SW480 (cell line): ENCODE measurements at places on chromosomes 7 and 10.

DNA sequence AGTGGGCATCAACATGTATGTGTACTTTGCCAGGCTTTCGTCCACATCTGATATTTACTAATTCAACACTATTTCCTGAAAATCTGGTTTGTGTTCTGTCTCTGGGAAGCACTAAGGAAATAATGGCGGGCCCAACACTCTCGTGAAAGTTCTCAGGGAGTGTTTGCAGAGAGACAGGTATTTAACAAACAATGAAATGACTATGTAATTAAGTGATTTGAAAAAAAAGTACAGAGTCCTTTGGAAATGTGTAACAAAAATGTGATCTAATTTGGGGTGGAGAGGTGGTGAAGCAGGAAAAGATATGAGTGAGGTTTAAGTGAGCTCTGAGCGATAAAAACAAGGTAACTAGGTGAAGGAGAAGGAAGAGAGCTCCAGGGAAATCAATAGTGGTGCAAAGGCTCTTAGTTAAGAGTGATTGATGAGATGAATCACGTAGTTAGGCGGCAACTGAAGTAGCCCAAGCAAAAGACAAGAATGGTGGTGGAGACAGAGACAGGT is 95.3 kb upstream of the DNAJB12 start:
- no peak for DNase-seq

DNA sequence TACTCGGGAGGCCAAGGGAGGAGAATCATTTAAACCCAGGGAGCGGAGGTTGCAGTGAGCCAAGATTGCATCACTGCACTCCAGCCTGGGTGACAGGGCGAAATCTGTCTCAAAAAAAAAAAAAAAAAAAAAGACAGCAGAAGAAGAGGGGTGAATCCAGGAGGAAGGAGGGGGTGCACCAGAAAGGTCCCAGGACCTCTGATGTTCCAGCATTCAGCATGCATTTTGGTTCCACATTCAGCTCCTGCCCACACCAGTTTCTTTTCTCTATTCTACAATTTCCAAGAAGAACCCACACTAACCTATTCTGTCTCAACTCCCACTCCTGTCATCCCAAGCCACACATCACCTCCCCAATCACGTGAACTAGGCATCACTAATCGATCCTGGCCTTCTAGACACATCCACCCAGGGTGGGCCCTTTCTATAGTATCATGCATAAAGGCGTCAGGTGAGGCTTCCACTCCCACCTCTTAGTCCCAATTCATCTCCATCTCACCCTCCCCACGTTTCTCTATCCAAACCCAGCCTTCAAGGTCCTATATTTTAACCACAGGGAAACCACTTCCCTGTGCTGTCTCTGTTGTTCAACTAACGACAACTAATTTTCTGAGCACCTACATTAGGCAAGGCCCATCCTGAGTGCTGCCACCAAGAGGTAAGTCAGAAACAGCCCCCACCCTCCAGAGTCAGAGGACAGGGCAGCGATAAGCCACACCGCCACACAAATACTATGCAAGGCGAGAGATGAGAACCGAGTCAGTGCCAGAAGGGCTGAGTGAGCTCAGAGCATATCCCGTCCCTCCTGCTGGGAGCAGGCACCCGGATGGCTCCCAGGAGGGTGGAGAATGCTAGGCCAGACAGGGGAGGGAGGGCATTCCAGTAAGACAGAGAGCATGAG is 2.2 kb downstream of the ANXA11 start:
- peak; percentile 69 for DNase-seq

DNA sequence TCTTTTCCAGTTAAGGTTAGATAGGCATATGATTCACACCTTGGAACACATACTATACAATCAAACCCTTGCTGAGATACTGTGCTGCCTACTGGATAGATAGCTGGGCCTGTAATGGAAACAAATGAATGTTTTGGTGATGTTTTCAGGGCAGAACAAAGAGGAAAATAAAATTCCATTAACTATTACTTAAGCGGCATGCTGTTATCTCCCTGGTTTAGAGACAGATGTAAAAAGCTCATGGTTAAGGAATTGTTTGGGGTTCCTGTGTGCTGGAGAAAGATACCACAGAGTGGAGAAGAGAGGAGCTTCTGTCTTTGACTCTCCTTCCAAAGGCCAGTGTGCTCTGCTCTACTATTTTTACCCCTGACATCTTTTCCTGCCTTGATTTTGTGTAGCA is 341.1 kb downstream of the PLXDC2 start:
- DNase-seq = no peak

GRCh38 chr10:5746197-5746596 is 61.6 kb downstream of the TASOR2 start:
- DNase-seq = no peak

GRCh38 chr10:114526504-114527238 is 122.4 kb upstream of the AFAP1L2 start:
- DNase-seq = peak; percentile 96

GRCh38 chr7:128919881-128920799 is 9.6 kb upstream of the KCP start:
- DNase-seq = no peak

DNA sequence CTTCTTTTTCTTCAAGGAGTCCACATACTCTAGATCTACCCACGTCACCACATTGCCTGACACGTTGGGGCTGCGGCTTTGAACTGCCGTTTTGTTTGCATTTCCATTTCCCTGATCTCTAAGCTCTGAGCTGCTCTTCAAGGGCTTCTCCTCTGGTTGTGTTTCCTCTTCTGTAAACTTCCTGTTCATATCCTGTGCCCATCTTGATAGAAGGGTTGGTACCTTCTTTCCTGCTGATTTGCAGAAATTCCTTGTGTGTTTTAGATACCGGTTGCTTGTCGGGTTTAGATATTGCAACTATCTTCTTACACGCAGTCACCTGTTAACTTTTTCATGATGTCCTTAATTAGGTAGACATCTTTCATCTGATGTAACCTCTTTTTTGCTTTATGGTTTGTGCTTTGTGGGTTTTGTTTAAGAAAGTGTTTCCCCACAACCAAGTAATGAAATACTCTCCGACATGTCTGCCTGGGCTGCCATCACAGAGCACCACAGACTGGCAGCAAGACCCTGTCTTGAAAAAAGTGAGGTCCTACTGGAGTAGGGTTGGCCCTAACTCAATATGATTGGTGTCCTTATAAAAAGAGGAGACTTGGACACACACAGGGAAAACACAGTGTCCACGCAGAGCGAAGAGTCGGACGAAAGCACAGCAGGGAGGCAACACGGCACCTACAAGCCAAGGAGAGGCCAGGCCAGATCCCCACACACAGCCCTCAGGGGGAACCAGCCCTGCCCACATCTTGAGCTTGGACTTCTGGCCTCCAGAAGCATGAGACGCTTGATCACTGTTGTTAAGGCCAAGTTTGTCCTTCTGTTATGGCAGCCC is 99.1 kb upstream of the PDGFA start:
- DNase-seq = peak; percentile 53

GRCh38 chr7:149819961-149820340 is 18.2 kb upstream of the ZNF862 start:
- DNase-seq = no peak

- DNase-seq = no peak
Observed at GRCh38 chr7:28005847-28006231, 174.8 kb downstream of the JAZF1 start.

- peak; percentile 78 for DNase-seq
Observed at GRCh38 chr10:112389271-112389822, 15.4 kb downstream of the ACSL5 start.

DNA sequence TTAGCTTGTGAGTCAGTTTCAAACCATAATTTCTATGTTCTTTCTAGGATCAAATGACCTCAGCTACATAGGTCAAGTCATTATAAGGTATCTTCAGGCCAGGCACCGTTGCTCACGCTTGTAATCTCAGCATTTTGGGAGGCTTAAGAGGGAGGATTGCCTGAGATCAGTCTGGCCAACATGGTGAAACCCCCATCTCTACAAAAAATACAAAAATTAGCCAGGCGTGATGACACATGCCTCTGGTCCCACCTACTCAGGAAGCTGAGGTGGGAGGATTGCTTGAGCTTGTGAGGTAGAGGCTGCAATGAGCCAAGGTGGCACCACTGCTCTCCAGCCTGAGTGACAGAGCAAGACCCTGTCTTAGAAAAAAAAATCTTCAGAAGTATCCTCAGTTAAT is 362.3 kb downstream of the GATA3 start:
- DNase-seq = no peak

GRCh38 chr10:22341190-22341925 is 3.9 kb upstream of the SPAG6 start:
- DNase-seq = peak; percentile 31

DNA sequence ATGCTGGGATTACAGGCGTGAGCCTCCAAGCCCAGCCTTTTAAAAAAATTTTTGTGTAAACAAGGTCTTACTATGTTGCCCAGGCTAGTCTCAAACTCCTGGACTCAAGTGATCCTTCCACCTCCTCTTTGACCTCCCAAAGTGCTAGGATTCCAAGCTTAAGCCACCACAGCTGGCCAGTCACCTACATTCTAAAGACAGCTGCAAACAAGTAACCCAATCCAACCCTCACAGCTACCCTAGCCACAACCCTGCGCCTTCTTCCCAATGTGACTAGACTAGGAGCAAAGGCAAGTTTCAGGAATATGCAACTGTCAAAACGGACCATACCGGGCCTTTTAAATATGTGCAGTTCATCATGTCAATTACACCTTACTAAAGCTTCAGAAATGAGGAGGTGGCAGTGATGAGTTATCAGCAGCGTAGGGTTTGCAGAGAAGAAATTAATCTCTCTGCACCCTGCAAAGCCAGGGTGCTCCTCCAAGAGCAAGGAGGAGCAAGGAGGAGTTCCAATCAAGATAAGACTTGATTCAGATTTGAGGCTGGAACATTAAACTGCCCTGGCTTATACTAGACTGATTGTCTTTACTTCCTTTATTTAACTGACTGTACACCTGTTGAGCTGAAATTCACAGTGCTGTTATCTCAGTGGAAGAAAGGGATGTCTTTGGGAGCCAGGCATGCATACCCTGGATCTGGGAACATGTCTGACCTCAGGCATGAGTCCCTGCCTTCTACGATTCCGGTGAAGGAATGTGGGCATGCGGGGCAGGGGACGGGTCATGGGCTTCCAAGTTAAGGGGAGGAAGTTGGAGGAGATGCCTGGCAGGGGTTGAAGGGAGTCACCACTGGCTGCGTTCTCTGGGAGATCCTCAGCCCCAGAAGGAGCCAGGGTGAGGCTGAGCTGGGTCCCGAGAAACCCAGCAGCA is 15.5 kb upstream of the TMEM120A start:
- DNase-seq = no peak

DNA sequence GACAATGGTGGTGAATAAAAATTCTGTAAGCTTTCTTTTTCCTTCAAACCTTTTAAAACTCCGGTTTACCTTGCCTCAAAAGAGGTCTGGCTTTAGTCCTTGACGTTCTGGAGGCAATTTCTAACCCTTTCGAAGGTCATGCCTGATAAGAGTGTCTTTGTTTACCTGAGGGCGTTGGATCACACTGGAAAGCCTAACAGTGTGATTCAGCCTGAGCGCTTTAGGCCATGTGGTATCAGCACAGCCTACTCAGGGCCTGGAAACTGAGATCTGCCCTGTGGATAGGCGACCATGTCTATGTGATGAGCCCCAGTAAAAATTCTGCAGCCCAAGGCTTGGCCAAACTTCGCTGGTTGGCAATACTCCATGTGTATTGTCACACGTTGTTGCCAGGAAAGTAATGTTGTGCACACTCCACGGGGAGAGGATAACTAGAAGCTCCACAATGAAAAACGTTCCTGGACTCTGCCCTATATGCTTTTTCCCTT is 10.7 kb downstream of the CCDC6 start:
- DNase-seq = no peak

DNA sequence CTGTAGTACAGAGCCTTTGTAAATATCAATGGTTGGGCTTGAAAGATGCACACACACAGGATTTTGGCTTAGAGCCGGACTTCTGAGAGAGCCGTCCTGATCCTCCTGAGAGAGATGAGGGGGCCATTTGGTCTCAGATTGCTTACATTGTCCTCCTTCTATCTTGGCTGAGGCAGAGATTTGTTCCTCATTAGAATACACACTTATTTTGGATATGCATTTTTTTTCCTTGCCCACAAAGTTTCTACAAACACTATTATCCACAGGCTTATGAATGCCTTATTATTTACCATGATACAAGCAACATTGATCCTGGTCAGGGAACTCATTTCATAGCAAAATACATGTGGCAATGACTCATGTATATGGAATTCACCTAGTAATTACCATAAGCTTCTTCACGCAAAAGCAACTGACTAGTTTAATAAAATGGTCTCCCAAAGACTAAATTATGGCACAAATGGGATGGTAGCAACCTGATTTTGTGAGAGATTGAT is 175.3 kb downstream of the MDFIC start:
- peak; percentile 82 for DNase-seq

- DNase-seq = no peak
Observed at GRCh38 chr10:78338717-78339116, 305.1 kb downstream of the RPS24 start.

GRCh38 chr10:100485366-100485765 is 22.6 kb downstream of the WNT8B start:
- no peak for DNase-seq

- DNase-seq = no peak
Observed at GRCh38 chr7:157473051-157473569, 136.3 kb downstream of the DNAJB6 start.

GRCh38 chr10:7133958-7134357 is 276.9 kb downstream of the SFMBT2 start:
- no peak for DNase-seq

GRCh38 chr7:130972201-130972600 is 238.2 kb upstream of the KLF14 start:
- no peak for DNase-seq

GRCh38 chr10:124183617-124184016 is 90.2 kb upstream of the CHST15 start:
- DNase-seq = no peak

GRCh38 chr10:52064084-52064845 is 249.8 kb upstream of the DKK1 start:
- no peak for DNase-seq

DNA sequence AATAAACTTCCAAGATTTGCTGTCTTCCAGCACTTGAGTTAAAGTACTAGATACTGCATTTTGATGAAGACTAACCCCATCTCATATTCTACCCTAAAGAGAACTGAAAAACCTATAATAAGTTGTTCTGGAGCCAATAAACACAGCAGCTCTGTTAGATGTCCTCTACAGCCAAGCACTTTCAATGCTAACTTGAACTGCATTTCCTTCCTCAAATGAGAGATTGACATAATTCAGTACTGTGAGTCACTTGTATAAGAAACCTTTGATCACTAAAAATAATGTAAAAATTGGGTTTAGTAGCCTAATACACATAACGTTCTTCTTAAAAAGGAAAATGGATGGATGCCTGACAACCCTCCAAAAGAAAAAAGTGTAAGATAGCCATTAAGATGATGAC is 81.3 kb downstream of the ITGB8 start:
- no peak for DNase-seq

GRCh38 chr7:23261843-23262452 is 15.4 kb downstream of the GPNMB start:
- DNase-seq = peak; percentile 73

- DNase-seq = no peak
Observed at GRCh38 chr7:119046068-119046467, 821.6 kb downstream of the ANKRD7 start.
